ENCODE measurements at places on chromosomes 7 and 10. TPM values are rescaled to one million over a fixed set of nuclear protein-coding genes. Genes with fewer than 3 reads are reported as not detected.

EIF5AL1 gene
- not detected for total RNA-seq

PCDH15 gene
- not detected for total RNA-seq

CAV1 gene
- total RNA-seq: not detected

TMEM213 gene
- 0.50 TPM for total RNA-seq

AUTS2 gene
- total RNA-seq: 20.1 TPM

KCNMA1 gene
- 0.48 TPM for total RNA-seq

CPN1 gene
- not detected for total RNA-seq

NUTM2E gene
- 0.28 TPM for total RNA-seq

PDK4 gene
- not detected for total RNA-seq

NRAP gene
- total RNA-seq: not detected

DPYSL4 gene
- total RNA-seq: 14.3 TPM

DKK1 gene
- total RNA-seq: not detected

CAMK2B gene
- 1.7 TPM for total RNA-seq

IKZF1 gene
- 253 TPM for total RNA-seq

MRPS16 gene
- total RNA-seq: 112 TPM

SLC16A9 gene
- 0.42 TPM for total RNA-seq
